ENCODE measurements at places on chromosomes 2 and 18.

DNA sequence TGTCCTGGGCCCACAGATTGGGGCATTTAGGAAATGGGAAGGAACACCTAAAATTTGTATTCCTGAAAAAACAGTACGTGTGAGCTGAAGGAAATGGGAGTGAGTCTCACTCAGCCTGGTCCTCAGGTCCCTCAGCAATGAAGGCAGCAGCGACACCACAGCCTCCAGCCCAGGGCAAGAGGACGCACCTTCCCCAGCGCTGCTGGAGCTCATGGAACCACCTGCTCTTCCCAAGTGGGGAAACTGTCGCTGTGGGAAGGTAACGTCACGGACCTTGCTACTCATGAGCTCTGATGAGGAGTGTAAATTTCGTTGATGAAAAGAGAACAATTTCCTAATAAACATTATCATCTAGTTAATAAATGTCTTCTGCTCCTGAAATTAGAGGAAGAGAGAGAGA lies 323.6 kb downstream of the EIPR1 start:
- DNase-seq = no peak

GRCh38 chr18:61908661-61909060 lies 15.9 kb upstream of the RNF152 start:
- DNase-seq = no peak

DNA sequence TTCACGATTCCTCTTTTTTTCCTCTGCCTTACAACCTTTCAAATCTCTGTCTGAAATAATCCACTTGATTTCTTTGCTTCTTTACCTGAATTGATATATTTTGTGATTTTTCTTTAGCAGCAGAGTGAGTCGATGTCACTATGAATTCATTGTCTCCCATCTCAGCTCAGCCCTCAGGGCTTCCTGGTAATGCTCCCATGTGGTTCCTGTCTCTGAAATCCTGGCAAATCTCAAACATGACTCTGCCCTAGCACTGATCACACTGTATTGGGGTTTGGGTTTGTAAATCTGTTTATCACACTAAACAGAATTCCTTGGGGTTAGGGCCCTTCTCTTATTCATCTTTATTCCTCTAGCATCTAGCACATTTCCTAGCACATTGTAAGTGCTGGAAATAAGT lies 43.0 kb upstream of the MSTN start:
- DNase-seq = no peak

DNA sequence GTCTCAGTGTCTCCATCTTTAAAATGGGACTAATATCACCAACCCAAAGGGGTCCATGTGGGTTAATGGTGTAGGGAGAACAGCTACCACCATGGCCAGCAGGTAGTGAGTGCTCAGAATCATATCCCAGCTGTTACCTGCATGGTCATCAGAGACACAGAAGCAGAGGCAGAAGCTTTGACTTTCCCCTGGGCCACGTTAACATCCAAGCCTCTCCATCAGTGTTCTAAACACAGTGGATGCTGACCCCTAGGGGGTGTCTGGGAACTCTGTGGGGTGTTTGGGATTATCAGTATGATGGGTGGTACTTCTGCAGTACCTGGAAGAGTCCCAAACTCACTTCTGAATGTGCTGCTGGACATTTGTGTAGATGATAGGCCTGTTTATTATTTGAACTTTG lies 93.6 kb downstream of the GYPC start:
- DNase-seq = no peak

DNA sequence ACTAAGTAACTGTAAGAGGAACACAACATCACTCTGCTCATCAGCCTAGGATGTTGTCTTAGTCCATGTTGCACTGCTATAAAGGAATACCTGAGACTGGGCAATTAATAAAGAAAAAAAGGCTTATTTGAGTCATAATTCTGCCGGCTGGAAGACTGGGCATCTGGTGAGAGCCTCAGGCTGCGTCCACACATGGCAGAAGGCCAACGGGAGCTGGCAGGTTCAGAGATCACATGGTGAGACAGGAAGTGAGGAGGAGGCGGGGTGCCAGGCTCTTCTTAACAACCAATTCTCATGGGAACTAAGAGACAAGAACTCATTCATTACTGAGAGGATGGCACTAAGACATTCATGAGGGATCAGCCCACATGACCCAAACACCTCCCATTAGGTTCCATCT lies 46.8 kb downstream of the EPG5 start:
- no peak for DNase-seq

DNA sequence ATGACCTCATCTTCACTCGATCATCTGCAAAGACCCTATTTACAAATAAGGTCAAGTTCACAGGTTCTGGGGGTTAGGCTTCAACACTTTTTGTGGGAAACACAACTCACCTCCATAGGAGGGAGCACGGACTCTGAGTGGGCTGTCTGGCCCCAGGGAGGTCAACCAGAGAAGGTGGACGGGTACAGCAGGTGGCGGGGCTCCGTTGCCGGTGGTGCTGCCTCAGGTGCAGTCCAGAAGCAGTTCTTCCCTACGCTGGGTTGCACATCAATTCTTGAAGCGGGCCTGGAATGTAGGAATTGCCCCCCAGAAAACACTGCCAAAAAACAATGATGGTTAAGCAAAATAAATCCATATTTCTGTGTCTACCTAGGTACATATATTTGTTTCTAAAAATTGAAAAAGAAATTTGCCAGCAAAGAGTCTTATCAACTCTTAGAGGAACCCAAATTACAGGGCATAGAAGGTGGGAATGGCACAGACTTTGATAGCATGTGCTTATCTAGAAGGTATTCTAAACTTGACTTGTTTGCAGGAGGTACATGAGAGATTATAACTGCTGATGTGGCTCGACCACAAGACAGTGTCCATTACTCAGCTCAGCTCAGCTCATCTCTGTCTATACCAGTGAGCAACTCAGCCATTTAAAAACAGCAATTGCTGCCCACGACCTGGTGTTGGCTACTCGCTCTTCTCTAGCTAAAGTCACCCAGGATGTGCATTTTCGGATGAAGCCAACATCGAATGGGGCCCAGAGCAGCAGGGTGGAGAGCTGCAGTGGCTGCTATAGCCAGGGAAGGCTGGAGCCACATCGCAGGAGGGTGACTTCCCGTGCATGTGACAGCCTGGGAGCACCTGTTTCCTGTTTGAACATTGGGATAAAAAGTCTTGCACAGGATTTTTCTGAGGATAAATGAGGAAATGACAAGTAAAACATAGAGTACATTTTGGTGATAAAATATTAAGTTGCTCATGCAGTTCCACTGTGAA lies 128.7 kb downstream of the RNF144A start:
- DNase-seq = no peak

DNA sequence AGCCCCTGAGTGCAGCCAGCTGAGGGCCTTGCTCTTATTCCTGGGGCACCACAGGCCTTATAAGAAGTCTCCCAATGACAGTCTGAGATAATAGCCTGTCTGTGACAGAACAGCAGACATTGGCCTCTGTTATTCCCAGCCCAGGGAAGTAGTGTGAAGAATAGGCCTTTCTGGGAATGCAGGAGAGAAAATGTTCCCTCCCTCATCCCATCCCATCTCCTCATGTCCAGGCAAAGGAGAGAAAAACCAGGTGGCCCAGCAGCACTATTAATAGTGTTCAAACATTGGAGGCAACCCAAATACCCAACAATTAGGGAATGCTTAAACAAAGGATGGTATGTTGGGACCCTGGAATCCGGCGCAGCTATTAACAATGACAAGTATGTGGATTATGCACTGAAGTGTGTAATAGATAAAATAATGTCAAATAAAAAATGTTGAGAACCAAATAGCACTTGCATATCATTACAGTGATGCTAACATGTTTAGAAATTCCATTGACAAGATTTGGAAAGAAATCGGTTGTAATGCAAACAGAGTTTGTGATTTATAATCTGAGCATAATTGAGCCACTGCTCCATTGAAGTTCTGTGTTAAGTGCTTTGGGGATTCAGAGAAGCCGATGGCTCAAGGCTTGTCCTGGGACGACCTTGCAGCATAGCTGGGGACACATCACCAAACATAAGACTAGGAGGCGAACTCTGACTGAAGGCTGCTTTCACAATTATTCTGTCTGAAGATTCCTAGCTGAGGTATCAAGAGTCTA lies 69.3 kb downstream of the LBH start:
- no peak for DNase-seq

DNA sequence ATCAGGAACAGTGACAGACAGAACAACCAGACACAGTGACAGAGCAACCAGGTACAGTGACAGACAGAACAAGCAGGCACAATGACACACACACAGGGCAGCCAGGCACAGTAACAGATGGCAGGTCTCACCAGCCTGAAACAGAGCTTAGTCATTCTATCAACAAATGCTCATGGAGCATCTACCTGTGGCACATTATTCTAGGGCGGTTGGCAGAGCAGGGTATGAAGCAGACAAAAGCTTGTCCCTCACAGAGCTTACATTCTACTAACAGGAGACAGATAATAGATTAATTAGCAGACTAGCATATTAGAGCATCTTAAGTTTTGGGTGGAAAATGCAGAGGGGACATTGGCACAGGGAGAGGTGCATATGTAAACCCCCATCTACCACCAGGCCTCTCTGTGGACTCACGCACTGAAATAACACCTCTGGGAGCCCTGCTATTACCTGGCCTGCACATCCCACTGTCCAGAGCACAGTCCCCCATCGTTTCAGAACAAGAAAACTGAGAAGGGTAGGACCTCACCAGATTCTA lies 64.1 kb upstream of the RAB6C start:
- DNase-seq = no peak

- DNase-seq = no peak
These were observed 955 bp downstream of the TTR start for GRCh38 chr18:31592506-31593157.

DNA sequence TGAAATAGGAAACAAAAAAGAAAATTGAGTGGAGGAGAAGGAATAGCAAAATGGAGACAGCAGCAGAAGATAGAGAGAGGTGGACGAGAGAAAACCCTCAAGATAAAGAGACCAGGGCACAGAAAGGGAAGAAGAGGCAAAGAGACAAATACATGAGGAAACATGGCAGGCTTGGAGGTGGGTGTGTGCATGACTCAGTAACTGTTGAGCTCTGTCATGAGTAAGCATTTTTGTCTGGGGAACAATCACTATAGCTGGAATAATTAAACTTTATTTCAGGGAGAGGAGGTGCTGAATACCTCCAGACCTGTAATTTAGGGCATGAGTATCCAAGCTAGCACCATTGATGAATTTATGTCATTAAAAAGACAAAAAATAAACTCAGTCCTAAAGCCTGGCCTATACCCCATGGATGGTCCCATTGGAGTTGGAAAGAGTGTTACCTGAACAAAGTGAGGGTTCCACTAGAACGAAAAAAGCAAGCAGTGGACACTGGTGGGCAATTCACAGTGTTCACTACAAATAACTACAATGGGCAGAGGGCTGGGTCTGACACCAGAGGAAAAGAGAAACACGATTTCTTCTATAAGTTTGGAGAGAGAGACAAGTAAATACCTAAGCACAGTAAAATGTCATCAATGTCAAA lies 145.5 kb downstream of the ADCYAP1 start:
- no peak for DNase-seq

DNA sequence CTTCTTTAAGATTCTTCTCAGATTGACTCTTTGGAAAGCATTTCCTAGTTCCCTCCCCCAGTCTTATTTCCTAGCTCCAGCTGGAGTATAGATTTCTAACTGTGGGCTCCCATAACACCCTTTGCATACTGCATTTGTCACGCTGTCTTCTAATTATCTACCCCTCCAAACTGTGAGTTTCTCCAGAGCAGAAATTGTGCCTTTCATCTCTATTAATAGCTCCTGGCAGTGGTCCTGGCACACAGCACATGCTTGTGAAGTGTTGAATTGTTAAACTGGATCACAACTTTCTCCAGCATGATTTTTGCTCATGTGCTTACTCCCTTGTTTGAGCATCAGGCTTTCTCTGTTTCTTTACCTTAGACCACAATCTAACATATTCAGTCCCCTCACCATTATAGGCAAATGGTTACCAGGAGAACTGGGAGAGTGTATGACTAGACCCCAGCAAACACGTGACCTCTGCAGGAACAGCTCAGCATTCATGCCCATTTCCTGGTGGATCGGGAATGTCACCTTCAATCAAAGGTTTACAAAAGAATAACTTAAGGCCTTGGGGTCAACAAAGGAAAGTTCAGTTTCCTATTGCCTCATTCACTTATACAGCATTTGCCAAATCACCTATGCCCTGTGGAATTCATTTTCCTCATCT lies 175.7 kb upstream of the TANK start:
- DNase-seq = no peak

- DNase-seq = no peak
These were observed 119.7 kb downstream of the DLGAP1 start for GRCh38 chr18:4335386-4335785.

GRCh38 chr2:176789751-176790150 lies 422.8 kb upstream of the HNRNPA3 start:
- DNase-seq = no peak

DNA sequence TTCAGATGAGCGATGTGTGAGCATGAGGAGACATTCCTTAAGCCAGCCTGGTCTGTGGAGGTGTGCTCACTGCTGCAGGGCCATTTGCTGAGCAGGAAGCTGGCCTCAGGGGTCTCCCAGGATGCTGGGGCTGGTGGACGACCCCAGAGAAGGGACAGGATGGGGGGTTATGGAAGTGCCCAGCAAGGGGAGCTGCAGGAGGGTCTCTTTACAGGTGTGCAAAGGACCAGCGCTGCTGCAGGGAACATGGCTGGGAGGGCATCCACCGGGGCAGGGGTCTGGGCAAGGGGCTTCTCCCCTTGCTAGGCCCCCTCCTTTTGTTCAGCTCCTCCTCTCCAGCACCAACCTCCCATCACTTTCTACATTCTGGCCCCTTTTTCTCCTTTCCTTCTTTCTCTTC lies 185.2 kb downstream of the GBX2 start:
- no peak for DNase-seq

GRCh38 chr2:99636144-99637034 lies 146.6 kb upstream of the REV1 start:
- DNase-seq = no peak

- DNase-seq = no peak
These were observed 33.6 kb downstream of the GREB1L start for GRCh38 chr18:21275645-21276044.

GRCh38 chr2:147097747-147098146 lies 747.1 kb upstream of the ACVR2A start:
- no peak for DNase-seq

GRCh38 chr2:163723881-163724280 lies 11.9 kb downstream of the FIGN start:
- no peak for DNase-seq

Data from stimulated activated CD4-positive, alpha-beta T cell treated with anti-CD3 and anti-CD28 coated beads, Interleukin-2, amount 100 ng/mL, for 48 hours (primary cell).